Hair follicle dermal papilla cell (primary cell): ENCODE measurements at places on chromosomes 1 and 21. TPM values are rescaled to one million over a fixed set of nuclear protein-coding genes. Genes with fewer than 3 reads are reported as not detected.

The IKBKE gene
- total RNA-seq, result 14.1 and 16.6 TPM in 2 replicates

The ACTL8 gene
- not detected in 2 replicates for total RNA-seq

The DCST2 gene
- total RNA-seq, result not detected in 2 replicates

The ADAM30 gene
- not detected in 2 replicates for total RNA-seq

The TFF2 gene
- total RNA-seq, result not detected in 2 replicates
